Activated CD4-positive, alpha-beta T cell treated with anti-CD3 and anti-CD28 coated beads for 36 hours (primary cell): ENCODE measurements at places on chromosomes 7 and 10. TPM values are rescaled to one million over a fixed set of nuclear protein-coding genes. Genes with fewer than 3 reads are reported as not detected.
A peak's percentile ranks its signal among the peaks of the same experiment; 100 is the strongest.

DNA sequence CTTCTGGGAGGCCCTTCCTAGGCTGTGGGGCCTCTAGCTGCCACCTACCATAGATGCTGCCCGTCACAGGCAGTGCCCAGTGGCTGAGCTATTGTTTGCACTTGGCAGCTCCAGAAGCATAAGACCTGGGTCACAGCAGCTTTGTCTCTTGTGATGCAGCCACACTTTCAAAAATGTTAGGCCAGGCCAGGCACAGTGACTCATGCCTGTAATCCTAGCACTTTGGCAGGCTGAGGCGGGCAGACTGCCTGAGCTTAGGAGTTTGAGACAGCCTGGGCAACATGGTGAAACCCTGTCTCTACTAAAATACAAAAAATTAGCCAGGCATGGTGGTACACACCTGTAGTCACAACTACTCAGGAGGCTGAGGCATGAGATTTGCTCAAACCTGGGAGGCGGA, 9.5 kb upstream of the KAZALD1 start:
- DNase-seq: no peak
- peaks cover 33% of the 10 kb centered on the region for H3K27me3 ChIP-seq
- H3K27ac ChIP-seq: no peak overlapping the region

- peak overlapping the region; percentile 44 for H3K4me3 ChIP-seq
- H3K27ac ChIP-seq: no peak overlapping the region
- H3K36me3 ChIP-seq: no peaks in the 10 kb centered on the region
- no peak for DNase-seq
- H3K4me1 ChIP-seq: peaks cover 5% of the 10 kb centered on the region
- H3K27me3 ChIP-seq: peaks cover 46% of the 10 kb centered on the region
Measured at GRCh38 chr10:95289003-95289920, 1.5 kb downstream of the PDLIM1 start.

DNA sequence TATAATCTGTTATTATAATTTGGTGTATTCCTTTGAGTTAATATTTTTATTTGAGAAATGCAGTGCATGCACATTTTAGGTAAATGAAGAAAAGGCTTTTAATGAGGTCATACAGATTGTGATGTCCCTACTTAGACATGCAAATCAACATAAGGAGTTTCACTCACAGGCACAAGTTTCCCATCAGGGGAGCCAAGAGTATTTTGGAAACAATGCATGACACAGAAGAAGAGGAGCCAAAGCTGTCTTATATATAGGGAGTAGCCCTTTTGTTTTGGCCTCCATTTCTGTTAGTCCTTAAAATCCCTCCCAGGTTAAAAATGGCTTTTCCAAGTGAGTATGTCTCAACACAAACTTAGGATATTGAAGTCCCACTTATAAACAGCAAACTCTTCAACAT, 703.4 kb upstream of the ANKRD30A start:
- H3K27ac ChIP-seq: no peak overlapping the region
- DNase-seq: no peak
- no peaks in the 10 kb centered on the region for H3K36me3 ChIP-seq
- H3K4me3 ChIP-seq: no peak overlapping the region
- H3K4me1 ChIP-seq: no peaks in the 10 kb centered on the region

GRCh38 chr7:8260871-8261694, 884 bp downstream of the ICA1 start:
- peak; percentile 47 for DNase-seq
- H3K4me3 ChIP-seq: peak overlapping the region; percentile 67

GRCh38 chr7:90552521-90552920, 43.6 kb upstream of the CDK14 start:
- DNase-seq: no peak
- H3K36me3 ChIP-seq: no peaks in the 10 kb centered on the region
- H3K4me3 ChIP-seq: no peak overlapping the region
- H3K27me3 ChIP-seq: peaks cover 5% of the 10 kb centered on the region
- no peaks in the 10 kb centered on the region for H3K4me1 ChIP-seq

- no peak for DNase-seq
- H3K4me1 ChIP-seq: no peaks in the 10 kb centered on the region
- no peaks in the 10 kb centered on the region for H3K36me3 ChIP-seq
Measured at GRCh38 chr7:79211724-79212123, 241.7 kb downstream of the MAGI2 start.

GRCh38 chr10:129934196-129934925, 29.7 kb downstream of the EBF3 start:
- no peak for DNase-seq
- no peak overlapping the region for H3K4me3 ChIP-seq
- H3K36me3 ChIP-seq: no peaks in the 10 kb centered on the region
- H3K27ac ChIP-seq: no peak overlapping the region

GRCh38 chr7:1550846-1551155, 5.2 kb downstream of the TMEM184A start:
- no peaks in the 10 kb centered on the region for H3K27me3 ChIP-seq
- H3K4me1 ChIP-seq: no peaks in the 10 kb centered on the region
- H3K4me3 ChIP-seq: no peak overlapping the region
- no peak for DNase-seq

DNA sequence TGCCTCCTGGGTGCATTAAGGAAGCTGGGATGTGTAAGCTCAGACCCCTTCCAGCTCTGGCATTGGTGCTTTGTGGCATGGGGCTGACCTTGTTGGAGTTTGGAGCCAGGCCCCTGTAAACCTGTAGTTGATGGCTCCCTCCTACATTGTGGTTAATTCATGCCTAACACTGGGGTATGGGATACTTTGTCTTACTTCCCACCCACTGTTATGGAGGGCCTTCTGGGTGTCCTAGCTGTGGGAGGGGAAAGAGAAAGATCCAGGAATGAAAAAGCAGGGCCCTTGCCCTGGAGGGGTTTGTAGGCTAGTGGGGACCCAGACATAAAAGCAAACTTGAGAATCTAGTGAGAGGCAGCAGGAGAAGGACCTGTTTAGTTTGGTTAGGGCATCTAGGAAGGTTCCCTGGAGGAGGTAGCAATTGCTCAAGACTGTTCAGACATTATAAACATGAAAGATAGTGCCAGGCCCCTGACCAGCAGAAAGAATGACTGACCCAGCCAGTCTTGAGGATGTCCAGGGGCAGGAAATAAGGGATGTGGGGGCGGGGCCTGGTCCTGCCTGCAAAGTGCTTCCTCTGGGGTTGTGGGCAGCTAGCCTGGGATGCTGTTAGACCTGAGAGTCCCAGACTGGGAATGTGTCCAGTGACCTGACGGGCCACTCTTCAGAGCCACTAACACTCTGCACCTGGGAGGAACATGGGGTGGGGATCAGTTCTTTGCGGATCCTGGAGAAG, 6.6 kb downstream of the ADAMTS14 start:
- no peak overlapping the region for H3K4me3 ChIP-seq
- DNase-seq: no peak
- H3K4me1 ChIP-seq: peaks cover 6% of the 10 kb centered on the region
- peaks cover 13% of the 10 kb centered on the region for H3K27me3 ChIP-seq
- H3K36me3 ChIP-seq: no peaks in the 10 kb centered on the region
- H3K27ac ChIP-seq: no peak overlapping the region

Gene BLNK
- not detected for total RNA-seq

Gene DEPP1
- 0.28 TPM for total RNA-seq

Gene IGF2BP3
- total RNA-seq: 1.1 TPM

Gene EBLN1
- not detected for total RNA-seq

Gene HMX3
- not detected for total RNA-seq

Gene TRPV6
- total RNA-seq: not detected
